GF-D8 (cell line): ENCODE measurements at places on chromosomes 1 and 21.

DNA sequence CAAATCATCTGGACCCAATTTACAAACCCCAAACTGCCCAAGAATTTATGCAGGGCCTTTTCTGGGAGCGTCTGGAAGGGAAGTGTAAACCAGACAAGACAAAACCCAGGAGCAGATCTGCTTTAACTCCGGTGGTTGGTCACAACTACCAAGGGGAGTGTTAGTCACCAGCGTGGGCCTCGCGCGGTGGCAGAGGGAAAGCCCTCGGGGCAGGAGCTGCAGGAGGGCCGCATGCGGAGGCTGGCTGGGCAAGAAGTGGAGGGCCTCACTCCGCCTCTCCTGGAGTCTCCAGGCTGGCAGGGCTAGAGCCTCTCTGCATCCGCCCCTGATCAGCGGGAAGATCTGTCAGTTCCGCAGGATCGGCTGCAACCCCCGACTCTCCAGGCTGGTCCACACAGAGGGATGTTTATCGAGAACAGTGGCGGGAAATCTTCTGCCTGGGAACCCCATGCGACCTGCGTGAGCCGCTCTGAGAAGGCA is 2.0 kb downstream of the COL24A1 start:
- DNase-seq: no peak

DNA sequence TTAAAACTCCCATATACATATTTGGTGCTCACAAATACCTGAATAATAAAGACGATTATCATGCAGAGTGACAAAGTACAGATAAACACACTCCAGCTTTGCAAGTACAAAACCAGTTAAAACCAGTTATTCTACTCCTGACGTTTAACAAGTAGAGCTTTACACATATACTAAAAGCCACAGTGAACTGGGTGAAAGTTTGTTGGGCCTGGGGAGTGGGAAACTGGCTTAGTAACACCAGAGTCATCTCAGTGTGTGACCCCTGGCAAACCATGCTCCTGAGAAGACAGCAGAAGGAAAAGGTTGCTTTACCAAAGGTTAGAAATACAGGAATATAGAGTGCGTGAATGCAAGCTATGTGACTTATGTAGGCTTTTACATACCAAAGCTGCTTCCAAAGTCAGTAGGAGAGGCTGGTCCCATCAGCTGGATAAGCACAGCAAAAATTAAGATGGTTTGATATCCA is 148.1 kb downstream of the NRIP1 start:
- DNase-seq: no peak

DNA sequence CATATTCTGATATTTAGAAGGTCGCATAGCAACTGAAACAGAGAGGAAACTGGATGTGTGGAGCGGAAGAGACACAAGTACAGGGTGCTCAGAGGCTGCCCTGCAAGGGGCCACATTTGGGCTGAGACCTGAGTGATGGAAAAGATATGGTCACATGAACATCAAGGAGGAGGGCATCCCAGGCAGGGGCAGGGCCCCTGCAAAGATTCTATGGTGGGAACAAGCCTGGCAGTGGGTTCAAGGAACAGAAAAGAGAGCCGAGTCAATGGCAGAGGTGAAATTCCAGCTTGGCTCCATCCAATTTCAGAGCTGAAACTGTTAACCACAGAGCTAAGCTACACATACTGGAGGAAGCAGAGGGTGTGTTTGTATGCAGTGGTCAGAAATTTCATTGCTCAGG is 227.7 kb downstream of the PRDM2 start:
- no peak for DNase-seq

- DNase-seq: no peak
Observed at GRCh38 chr1:116906812-116907211, 2.9 kb upstream of the PTGFRN start.

DNA sequence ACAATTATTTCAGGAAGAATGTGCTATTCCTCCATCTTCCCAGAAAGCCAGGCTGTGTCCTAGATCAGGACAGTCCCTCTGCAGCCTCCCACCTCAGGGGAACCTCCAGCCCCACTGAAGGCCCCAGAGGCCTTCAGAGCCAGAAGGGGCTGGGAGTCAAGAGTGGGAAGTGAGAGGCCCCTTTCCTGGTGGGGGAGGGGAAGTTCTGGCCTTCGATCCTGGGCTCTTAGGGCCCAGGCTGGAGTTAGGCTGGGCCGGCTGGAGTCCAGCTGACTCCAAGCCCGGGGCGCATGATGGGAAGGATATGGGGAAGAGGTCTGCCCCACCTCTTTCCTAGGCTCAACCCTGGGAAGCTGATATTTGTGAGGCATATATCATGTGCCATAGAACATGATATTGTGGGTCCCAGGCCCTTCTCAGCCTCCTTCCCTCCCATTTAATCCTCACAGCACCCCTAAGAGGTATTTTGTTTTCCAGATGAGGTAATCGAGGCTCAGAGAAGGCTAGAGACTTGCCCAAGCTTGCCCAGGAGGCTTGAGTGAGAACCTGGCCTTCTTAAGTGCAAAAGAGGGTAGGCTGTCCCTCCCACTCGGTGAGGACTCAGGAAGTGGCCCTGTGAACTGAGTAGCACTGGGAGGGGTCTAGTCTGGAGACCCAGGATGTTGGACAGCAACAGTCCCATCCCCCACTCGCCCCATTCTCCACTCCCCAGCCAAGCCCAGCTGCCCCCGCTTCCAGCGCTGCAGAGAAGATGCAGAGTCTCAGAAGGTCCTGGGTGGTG is 18.6 kb upstream of the HSPG2 start:
- no peak for DNase-seq

DNA sequence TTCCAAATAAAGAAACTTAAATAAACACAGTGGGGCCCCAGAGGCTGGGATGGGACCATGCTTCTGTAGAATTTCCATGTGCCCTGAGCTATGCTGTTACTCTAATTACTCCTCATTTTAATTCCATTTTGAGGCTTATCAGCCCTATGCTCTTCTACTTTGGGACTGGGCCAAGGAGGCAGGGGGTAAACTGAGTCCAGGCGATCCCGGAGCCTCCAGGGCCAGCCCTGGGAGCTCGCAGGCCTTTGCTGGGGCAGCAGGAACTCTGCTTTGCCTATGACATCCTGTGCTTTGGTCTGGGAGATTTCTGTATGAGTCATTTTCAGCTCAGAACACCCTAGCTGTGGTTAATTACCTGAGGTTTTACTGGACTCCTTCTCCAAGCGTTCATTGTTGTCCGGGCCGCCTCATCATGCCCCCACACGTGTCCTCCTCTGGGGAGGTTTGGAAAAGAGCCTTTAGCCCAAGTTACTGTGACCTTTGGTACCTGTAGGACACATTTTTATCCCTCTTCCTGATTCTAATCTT is 95.7 kb downstream of the RHOU start:
- DNase-seq: no peak

DNA sequence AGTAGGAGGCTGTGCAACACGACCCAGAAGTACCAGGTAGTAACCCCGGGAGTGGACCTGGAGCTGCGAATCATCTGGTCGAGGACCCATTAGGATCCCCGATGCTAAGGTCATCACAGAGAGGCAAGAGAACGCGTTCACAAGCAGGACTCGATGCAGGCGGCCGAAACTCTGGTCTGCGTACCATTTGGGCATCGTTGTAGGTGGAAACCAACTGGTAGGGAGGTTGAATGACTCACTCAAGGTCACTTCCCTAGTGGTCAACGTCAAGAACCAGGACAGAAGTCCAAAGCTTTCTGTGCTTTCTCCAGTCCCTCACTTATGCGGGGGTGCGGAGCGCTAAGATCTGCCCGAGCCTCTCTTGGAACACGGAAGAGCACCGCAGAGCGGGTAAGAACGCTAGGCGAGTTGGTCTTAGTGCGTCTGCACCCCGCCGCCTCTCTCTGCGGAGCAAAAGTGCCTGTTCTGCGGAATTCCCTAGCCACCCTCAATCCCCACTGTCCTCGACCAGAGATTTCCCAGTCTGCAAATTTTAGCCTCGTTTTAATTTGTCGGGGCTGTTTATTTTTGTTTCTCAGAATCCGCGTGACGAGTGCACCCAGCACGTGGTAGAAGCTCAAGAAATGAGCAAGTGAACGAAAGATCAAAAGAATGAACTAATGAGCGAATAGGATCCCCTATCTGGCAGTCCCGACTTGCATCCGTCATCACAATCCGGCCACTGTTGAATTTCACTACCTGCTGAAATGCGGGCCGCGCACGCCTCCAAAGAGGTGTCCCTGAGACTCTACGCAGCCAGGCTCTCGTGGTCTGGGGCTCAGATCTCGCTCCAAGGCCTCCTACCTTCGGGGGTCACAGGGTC is 12.2 kb downstream of the HLX start:
- DNase-seq: no peak
